Osteoblast (primary cell): ENCODE measurements at places on chromosomes 16 and 17. TPM values are rescaled to one million over a fixed set of nuclear protein-coding genes. Genes with fewer than 3 reads are reported as not detected.

DNA sequence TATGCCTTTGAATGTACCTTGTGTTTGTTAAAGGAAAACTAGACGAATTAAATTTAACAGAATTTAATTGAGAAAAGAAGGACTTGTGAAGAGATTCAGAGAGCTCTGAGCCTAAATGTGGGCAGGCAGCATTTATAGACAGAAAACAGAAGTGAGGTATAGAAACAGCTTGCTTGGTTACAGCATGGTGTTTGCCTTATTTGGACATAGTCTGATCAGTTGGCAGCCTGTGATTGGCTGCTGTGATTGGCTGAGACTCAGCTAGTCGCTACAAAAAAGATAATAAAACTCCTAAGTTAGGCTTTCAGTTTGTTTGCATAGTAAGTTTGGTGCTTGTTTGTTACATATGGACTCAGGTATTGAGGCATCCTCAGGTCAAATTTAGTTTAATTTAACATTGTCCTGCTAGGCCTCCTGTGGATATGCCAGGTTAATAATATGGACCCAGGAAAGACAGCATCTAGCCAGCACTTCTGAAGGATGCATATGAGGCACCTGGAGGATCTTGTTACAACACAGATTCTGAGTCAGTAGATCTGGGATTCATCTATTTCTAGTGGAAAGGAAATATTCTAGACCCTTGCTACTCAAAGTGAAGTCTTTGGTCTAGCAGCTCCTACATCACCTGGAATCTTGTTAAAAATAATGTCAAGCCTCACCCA lies 43.4 kb downstream of the SLFN5 start:
- H3K27me3 ChIP-seq = peaks cover 3% of the 10 kb centered on the region
- H3K36me3 ChIP-seq = no peaks in the 10 kb centered on the region
- H3K4me3 ChIP-seq = no peak overlapping the region
- no peaks in the 10 kb centered on the region for H3K4me1 ChIP-seq
- no peak for DNase-seq

DNA sequence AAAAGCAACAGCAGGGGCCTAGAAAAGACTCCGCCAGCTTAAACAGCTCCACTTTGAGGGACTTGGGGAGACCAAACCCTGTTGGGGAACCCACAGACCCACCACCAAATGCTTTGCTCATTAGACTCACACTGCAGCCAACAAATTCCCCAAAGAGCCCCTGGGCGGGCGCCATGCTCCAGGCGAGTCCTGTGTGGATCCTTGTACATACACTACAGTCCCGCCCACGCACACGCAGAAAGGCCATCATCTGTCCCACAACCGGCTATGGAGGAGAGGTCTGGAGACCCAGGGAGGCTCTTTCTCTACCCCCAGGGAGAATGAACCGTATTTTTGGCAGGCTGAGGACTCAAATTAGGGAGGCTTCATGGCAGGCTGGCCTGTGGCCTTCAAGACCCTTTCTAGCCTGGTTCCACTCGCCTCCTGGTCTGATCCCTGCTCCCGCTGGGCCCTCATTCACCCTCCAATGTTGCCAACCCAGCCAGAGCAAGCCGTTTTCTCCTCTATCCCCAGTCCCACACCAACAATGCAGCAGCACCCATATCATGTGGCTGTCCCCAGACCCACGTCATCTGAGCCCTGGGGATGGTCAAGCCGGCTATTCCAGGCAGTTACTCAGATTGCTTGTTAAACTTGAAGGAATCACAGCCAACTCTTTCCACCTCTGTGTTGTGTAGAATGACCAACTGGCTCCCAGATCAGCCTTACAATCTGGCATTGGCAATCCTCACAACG lies 27.2 kb downstream of the ZNF423 start:
- peak; percentile 78 for DNase-seq
- no peak overlapping the region for H3K4me3 ChIP-seq
- peaks cover 3% of the 10 kb centered on the region for H3K27me3 ChIP-seq
- no peaks in the 10 kb centered on the region for H3K36me3 ChIP-seq
- H3K27ac ChIP-seq = peak overlapping the region; percentile 59

DNA sequence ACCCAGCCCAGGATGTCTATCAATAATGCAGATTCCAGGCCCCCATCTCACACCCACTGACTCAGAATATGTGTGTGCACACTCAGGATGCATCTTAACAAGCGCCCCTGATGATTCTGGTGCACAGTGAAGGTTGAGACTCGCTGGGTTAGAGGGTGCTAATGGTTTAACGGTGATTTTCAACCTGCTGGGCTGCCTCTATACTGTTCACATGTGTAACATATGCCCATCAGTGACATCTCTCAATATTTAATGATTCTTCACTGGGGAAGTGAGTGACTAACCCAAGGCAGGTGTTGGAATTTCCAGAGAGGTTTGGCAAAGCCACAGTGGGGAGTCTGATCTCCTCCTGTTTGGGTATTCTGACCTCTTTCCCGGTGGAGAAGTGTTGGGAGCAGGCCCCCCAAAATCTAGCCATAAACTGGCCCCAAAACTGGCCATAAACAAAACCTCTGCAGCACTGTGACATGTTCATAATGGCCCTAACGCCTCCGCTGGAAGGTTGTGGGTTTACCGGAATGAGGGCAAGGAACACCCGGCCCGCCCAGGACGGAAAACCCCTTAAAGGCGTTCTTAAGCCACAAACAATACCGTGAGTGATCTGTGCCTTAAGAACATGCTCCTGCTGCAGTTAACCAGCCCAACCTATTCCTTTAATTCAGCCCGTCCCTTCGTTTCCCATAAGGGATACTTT lies 4.1 kb upstream of the DOC2B start:
- H3K4me1 ChIP-seq = no peaks in the 10 kb centered on the region
- no peaks in the 10 kb centered on the region for H3K36me3 ChIP-seq
- no peak overlapping the region for H3K4me3 ChIP-seq
- H3K27ac ChIP-seq = no peak overlapping the region

GRCh38 chr17:77521076-77521475 lies 380.3 kb downstream of the SEC14L1 start:
- H3K27ac ChIP-seq = no peak overlapping the region
- no peaks in the 10 kb centered on the region for H3K27me3 ChIP-seq
- H3K4me3 ChIP-seq = no peak overlapping the region
- no peaks in the 10 kb centered on the region for H3K4me1 ChIP-seq

- peaks cover 97% of the 10 kb centered on the region for H3K4me1 ChIP-seq
- peak overlapping the region; percentile 35 for H3K4me3 ChIP-seq
- H3K27me3 ChIP-seq = no peaks in the 10 kb centered on the region
- peak overlapping the region; percentile 94 for H3K27ac ChIP-seq
- no peak for DNase-seq
Observed at GRCh38 chr17:31568121-31568520, 176.6 kb downstream of the RAB11FIP4 start.

- H3K27ac ChIP-seq = no peak overlapping the region
- DNase-seq = peak; percentile 52
- H3K4me3 ChIP-seq = no peak overlapping the region
- no peaks in the 10 kb centered on the region for H3K27me3 ChIP-seq
- H3K4me1 ChIP-seq = peaks cover 2% of the 10 kb centered on the region
Observed at GRCh38 chr16:89187770-89188392, 12.5 kb downstream of the SLC22A31 start.

GRCh38 chr17:69906306-69906705 lies 168.7 kb upstream of the KCNJ16 start:
- H3K27me3 ChIP-seq = peaks cover 3% of the 10 kb centered on the region
- H3K27ac ChIP-seq = no peak overlapping the region
- peaks cover 11% of the 10 kb centered on the region for H3K4me1 ChIP-seq
- DNase-seq = no peak

KRT25 gene
- not detected in 2 replicates for total RNA-seq

BCAR1 gene
- 66.9 and 75.3 TPM in 2 replicates for total RNA-seq

PRSS22 gene
- total RNA-seq = not detected in 2 replicates

FAM20A gene
- 63.3 and 72.2 TPM in 2 replicates for total RNA-seq
